ENCODE measurements at places on chromosomes 7 and 10. TPM values are rescaled to one million over a fixed set of nuclear protein-coding genes. Genes with fewer than 3 reads are reported as not detected.

The GPNMB gene
- not detected for polyA plus RNA-seq

The CLDN4 gene
- polyA plus RNA-seq: 0.04 TPM

The PTN gene
- polyA plus RNA-seq: not detected

The STAG3 gene
- 6.0 TPM for polyA plus RNA-seq

The PIP gene
- polyA plus RNA-seq: not detected

The AKR1C8 gene
- not detected for polyA plus RNA-seq

The ACHE gene
- polyA plus RNA-seq: not detected

The KLF14 gene
- polyA plus RNA-seq: not detected

The TLX1 gene
- not detected for polyA plus RNA-seq

The TFEC gene
- polyA plus RNA-seq: not detected

GRCh38 chr10:23897267-23897666, 311.7 kb upstream of the KIAA1217 start:
- DNase-seq: no peak

DNA sequence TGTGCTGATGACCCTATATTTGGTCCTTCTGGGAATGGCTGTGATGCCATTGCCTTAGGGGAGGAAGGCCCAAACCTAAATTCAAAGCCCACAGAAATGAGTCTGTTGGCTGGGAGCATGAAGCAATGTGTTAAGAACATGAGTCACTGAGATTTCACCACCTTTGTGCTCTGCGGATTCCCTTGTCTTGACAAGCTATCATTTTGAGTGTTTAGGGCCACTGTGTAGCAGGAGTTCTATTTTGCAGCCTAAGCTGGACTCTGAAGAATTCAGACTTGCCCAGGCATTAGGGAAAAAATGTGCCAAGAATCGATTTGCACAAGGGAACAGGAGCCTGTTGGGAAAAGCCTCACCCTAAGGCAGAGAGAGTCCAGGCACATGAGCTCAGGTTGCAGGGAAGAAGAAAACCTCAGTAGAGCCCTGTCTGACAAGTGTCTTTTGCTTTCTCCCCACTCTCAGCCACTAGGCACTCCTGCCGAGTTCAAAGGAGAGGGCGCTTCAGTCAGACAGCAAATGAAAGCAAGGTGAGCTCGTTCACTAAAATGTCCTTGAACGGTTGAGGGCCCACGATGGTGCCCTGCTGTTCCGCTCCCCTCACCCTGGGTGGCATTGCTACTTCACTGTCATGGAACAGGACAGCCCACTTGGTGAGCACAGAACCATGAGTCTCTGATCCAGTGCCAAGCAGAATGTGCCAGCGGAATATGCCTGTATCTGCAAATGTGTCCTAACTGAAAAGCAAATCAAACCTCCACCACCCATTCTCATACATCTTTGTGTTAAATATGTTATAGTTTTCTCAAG, 93.6 kb downstream of the PRLHR start:
- no peak for DNase-seq

DNA sequence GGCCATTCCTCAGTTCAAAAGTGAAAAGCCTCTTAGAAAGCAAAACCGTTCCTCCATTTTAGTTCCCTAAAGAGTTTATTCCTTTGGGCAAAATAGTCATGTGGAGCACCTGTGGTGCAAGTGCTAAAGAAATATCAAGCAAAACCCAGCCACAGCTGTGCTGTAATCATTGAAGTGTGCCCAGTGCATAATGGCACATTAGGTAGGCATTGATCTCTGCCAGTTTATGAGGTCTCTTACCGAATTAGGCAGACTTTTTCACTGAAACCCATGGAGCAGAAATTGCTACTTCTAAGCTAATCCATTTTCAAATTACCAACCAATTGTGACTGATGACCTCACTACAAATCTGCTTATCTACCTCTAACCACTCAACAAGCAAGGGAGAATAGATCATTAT, 97.2 kb upstream of the SEMA3A start:
- DNase-seq: no peak

GRCh38 chr7:873367-874002, 2.9 kb upstream of the GET4 start:
- DNase-seq: peak; percentile 61

DNA sequence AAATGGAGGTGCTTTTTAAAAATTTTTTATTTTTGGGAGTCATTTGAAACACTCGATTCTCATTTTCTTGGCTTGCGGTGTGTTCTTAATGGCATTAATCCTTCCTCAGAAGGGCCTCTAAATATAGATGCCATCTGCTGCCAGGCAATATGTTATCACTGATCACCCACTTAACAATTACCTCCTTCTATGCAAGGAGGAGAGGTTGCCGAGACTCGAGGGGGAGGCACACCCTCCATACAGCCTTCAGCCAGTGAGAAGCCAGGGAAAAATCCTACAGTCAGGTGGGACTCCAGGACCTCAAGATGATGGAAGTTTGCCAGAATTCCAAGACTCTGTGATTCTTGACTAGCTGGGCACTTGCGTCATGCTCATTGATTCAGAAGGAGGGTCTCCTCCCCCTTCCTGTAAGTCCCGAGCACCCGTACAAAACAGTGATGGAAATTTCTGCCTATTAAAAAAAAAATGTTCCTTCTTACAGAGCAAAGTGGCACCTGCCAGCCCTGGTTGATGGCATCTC, 574.5 kb downstream of the TYW1 start:
- DNase-seq: no peak

DNA sequence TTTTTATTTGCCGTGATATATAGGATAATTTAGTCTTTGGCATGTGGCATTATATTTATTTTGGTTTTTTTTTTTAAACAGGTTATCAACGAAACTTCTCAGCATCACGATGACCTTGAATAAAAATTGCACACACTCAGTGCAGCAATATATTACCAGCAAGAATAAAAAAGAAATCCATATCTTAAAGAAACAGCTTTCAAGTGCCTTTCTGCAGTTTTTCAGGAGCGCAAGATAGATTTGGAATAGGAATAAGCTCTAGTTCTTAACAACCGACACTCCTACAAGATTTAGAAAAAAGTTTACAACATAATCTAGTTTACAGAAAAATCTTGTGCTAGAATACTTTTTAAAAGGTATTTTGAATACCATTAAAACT, 9.1 kb downstream of the VIM start:
- DNase-seq: no peak

DNA sequence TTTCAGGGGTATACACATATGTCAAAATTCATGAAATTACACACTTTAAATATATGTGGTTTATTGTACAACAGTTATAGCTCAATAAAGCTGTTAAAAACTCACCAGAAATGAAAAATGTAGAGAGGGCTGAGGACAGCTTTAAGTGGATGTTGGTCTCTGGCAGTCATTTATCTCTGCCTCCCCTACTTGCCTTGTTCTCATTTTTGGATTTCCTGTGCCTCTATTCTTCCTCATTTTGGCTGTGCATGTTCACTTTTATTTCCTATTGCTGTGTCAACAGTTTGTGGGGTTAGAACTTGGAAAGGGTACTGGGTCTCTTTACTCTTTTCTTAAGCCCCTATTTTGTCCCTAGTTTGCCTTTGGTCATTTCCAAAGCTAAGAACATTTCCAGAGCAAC, 18.6 kb upstream of the MEST start:
- no peak for DNase-seq

DNA sequence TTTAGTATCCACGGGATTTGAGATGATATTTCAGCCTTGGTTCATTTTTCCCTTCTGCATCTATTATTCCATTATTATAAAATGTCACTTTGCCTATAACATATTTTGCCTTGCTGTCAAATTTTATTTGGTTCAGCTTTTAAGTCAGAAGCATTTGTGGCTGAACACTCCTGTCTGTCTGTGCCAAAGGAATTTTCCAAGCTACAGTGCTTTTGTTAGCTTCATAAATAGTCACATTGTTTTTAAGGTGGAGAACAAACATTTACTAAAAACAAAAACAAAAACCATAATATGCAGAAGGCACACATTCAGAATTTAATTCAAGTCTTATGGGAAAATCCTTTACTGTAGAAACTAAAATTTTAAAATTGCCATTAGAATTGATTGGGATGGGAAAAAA, 33.8 kb upstream of the ELMO1 start:
- DNase-seq: no peak

DNA sequence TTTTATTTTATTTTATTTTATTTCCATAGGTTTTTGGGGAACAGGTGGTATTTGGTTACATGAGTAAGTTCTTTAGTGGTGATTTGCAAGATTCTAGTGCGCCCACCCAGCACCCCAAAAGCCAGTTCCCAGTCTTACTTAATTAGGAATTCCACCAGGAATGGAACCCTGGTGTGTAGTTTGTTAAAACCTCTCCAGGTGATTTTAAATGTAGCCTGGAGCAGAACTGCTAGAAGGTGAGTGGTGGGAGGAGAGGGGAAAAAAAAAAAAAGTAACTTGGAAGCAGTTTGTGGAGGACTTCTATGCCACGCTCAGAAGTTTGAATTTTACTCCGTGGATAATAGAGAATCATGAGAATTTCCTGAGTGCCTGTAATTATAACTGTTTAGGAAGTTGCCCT, 5.5 kb upstream of the TEX47 start:
- no peak for DNase-seq

- no peak for DNase-seq
Observed at GRCh38 chr7:22292531-22292930, 64.4 kb downstream of the RAPGEF5 start.

DNA sequence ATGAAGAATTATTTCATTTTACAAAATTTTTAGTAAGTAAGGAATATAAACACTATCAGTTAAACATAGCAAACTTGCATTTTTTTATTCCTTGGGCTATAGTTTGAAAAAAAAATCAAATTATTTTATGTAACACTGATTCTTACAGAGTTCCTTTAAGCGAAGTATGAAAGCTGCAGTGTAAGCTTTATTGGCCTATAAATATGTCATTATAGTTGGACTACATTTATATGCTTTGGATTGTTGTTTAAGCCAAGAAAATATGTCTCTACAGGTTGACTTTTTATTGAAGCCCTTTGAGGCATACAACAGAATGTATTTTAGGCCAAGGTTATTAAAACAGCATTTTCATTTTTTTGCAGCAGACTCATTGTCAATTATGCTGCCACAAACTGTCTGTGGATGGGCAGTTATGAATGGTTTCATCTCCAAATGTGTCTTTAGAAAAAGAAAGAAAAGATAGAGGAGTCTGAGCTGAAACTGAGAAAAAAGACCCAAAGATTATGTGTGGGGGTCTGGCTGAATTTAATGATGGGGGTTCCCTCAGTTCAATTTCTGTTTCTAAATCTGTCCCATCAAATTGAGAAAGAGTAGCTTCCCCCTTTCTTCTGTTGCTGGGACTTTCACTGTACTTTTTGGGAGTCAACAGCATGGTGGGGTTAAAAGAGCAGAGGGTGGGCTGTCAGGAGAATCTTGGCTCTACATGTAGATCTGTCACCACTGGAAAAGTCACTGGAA, 43.1 kb downstream of the ARID5B start:
- DNase-seq: no peak

DNA sequence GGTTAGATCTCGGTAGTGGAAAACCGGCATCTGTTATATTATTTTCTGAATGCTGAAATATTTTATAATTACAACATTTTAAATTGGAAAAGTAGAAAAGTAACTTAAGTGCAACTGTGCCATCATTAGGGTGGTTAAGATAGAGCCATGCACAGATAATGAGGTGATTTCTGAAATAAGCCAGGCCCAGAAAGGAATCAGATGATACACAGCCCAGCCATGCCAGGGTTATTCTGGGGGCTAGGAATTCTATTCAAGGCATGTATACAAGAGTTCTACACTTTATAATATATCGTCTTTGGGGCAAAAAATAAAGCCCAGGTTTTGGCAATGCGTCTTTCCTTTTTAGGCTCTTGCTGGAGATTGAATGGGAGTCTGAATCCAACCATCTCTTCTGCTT, 128.7 kb downstream of the ITGB8 start:
- no peak for DNase-seq

DNA sequence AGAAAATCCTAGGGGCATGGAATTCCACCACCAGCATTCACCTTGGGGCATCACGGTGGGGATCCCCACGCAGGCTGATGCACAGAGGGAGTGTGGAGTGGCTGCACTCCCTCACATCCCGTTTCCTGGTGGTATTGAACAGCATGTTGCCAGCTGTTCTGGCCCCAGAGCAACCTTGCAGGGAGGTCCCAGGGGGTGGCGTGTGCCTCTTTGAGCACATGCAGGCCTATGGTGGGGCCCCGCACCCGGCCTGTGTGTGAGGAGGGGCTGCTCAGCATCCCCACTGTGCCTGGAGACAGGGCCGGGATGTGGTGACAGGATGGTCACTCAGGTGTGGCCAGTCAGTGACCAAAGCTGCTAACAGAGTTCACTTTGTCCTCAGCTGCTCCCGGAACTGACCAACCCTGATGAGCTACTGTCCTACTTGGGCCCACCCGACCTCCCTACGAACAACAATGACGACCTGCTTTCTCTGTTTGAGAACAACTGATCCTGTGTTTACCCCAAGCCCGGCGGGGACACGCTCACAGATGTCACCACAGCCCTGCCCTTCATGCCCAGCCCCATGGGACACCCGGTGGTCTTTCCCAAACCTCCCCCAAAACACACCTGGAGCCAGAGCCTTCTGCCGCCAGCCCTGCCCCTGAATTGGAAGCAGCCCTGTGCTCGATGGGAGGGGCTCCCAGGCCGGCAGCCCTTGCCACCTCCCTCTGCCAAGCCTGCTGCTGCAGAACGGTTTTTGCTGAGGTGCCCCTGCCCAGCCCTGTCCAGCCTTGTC, 18.7 kb downstream of the ZMIZ2 start:
- no peak for DNase-seq

DNA sequence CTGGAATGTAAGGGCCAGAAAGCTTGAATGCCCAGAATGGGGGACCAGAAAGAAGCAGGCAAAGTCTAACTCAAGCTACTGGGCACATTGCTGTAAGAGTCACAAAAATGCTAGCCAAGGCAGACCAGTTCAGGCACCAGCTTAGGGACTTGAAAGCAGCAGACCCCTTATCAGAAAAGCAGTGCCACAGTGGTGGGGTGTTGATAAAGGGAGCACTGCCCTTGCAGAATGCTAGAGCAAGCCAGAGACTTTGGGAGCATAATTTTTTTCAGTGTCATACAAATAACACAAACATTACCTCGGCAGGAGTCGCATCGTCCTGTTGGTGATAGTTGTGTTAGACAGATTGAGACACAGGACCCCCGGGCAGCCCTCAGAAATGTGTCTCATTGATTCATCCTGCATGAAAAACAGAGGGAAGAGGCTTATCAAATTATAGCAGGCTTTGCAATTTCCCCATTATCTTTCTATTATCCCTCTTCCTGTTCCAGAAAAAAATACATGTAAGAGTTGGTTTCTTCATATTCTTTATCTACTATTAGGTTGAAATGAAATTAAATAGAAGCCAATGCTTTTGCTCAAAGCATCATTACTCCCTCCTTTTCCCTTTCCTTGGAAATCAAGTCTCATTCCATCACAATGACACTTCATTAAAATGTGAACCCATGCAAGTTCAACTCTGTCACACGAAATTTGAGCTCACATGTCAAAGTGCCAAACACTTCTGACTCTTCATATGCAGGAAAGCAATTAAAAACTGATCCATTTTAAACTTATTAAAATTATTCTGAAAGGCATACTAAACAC, 13.4 kb downstream of the LRRC17 start:
- no peak for DNase-seq
